ENCODE measurements at places on chromosomes 3 and 15. TPM values are rescaled to one million over a fixed set of nuclear protein-coding genes. Genes with fewer than 3 reads are reported as not detected.
A peak's percentile ranks its signal among the peaks of the same experiment; 100 is the strongest.

GRCh38 chr3:194447161-194447560 lies 39.6 kb downstream of the ATP13A3 start:
- no peak for DNase-seq
- no peaks in the 10 kb centered on the region for H3K27me3 ChIP-seq
- peaks cover 3% of the 10 kb centered on the region for H3K4me1 ChIP-seq
- H3K4me3 ChIP-seq, result no peak overlapping the region

DNA sequence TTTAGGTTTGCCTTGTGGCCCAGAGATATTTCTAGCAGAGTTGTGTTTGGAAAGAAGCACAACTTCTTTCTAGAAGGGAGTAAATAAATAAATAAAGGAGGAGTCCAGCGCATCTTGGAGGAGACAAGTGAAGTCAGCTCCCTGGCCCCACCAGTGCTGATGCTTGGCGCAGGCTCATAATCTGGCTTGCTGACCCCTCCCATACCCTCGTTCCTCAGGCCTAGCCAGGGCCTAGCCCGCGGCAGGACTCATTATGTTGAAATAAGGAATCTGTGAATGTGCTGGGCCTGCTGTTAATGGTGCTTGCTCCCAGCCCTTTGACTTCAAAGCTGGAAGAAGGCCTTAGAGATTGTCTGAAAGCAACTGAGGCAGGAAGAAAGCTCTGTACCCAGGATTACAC lies 3.1 kb downstream of the ZNF710 start:
- peak overlapping the region; percentile 84 for H3K4me3 ChIP-seq
- no peaks in the 10 kb centered on the region for H3K27me3 ChIP-seq
- H3K36me3 ChIP-seq, result peaks cover 3% of the 10 kb centered on the region
- DNase-seq, result peak; percentile 61
- H3K4me1 ChIP-seq, result peaks cover 25% of the 10 kb centered on the region

DNA sequence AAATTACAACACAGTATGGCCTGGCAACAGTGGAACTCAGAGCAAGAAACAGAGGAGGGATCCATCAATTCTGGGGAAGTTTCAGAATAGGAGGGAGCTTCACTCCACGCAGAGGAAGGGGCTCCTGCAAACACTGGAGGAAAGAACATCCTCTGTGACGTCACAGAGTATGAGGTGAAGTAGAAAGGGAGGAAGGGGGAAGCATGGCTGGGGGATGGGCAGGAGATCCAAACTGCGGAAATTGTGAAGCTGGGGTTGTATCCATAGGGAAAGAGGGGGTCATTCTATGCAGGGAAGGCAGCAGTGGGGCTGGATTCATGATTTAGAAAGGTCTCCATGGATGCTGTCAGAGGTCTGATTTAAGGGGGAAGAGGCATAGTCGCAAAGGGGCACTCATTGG lies 8.3 kb upstream of the SCN10A start:
- no peaks in the 10 kb centered on the region for H3K4me1 ChIP-seq
- peaks cover 17% of the 10 kb centered on the region for H3K27me3 ChIP-seq
- no peak for DNase-seq

- DNase-seq, result no peak
These were observed 86.9 kb downstream of the CRYGS start for GRCh38 chr3:186457236-186457635.

DNA sequence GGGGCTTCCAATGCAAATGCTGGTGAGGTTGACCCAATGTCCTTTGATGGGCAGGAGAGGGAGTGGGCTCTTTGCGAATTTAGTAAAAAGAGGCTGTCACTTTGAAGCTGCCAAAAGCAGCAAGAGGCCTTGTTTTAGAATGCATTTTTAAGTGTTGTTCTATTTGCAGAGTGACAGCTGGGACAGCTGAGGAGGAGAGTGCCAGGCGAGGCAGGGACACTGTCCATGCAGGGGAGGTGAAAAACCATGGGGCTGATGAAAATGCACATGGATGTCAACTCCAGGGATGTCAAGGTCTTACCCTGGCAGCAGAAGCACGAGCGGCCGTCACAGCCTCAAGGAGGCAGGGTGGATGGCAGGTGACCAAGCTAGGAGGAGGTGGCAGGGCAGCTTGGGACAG lies 279.8 kb downstream of the ADAMTS17 start:
- H3K36me3 ChIP-seq, result no peaks in the 10 kb centered on the region
- H3K27me3 ChIP-seq, result no peaks in the 10 kb centered on the region
- H3K4me3 ChIP-seq, result no peak overlapping the region
- H3K27ac ChIP-seq, result no peak overlapping the region
- DNase-seq, result no peak

- DNase-seq, result peak; percentile 63
- H3K4me1 ChIP-seq, result no peaks in the 10 kb centered on the region
- H3K36me3 ChIP-seq, result no peaks in the 10 kb centered on the region
These were observed 53.1 kb upstream of the ULK4 start for GRCh38 chr3:42014921-42015533.

The NR2E3 gene
- total RNA-seq, result 0.77 TPM

The DAZL gene
- not detected for total RNA-seq

The CIDEC gene
- total RNA-seq, result not detected

Data from endodermal cell (in vitro differentiated cells).